ENCODE measurements at places on chromosomes 5 and 9.

DNA sequence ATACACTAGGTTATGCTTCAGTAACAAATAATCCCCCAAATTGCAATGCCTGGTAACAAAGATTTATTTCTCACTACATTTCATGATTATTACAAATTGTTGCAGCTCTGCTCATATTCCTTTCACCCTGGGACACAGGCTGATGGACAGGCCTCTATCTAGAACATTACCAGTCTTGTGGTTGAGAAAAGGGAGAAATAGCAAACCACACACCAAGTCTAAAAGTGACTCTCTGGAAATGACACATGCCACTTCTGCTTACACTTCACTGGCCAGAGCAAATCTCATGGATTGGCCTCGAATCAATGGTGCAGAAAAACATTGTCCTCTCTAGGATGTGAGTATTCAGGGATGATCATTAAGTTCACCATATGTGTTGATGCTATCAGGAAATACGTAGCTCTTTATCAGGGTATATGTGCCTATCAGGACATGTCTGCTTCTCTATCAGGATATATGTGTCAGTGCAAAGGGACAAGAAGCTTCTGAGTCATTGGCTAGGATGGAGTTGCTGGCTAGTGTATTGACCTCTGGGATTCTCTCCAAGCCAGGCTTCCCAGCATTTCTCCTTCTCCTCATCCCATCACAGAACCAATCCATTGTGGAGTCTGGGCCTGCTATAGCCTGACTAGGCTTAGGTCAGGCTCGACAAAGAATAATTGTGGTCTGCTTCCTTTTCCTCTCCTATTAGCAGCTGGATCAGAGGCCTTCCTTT is 91.1 kb upstream of the CEP78 start:
- DNase-seq, result no peak

- DNase-seq, result no peak
These were observed 283.7 kb upstream of the NR4A3 start for GRCh38 chr9:99537996-99538395.

- no peak for DNase-seq
These were observed 9.9 kb upstream of the HMCN2 start for GRCh38 chr9:130255631-130256134.

- no peak for DNase-seq
These were observed 15.6 kb upstream of the EGFL7 start for GRCh38 chr9:136646827-136647711.

DNA sequence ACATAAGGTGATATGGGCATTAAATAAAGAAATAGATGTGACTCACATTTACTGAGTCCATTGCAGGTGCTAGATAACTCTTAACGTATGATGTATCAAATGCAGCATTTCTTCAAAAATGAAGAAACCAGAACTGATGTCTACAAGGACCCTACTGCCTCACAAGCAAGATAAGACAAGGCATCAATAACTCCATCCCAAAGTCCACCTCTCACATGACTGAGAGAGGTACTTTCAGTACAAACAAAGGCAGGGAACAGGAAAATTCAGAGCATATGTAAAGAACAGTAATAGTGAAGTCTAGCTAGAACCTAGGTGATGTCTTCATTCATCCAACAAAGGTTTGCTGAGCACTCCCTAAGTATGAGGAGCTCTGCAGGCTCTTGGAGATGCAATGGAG is 54.7 kb downstream of the KLHL3 start:
- no peak for DNase-seq

GRCh38 chr5:90022002-90022710 is 387.4 kb downstream of the CETN3 start:
- DNase-seq, result no peak

DNA sequence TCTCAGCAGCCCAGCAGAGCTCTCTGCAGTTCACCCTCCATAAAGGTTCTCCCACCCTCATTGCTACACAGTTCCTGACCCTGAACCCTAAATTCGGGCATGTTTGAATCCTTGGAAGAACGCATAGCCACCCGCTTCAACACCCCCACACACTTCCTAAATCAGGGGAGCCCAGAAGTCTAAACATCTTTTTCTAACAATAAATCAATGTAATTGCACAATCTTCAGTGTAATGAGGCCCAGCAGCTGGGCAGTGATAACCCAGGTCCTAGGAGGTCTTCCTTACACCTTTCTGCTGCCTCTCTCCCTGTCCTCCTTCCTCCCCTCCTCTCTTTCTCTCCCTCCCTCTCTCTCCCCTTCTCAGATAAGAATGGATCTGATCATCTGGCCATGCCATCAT is 88.0 kb downstream of the IRX2 start:
- DNase-seq, result no peak

DNA sequence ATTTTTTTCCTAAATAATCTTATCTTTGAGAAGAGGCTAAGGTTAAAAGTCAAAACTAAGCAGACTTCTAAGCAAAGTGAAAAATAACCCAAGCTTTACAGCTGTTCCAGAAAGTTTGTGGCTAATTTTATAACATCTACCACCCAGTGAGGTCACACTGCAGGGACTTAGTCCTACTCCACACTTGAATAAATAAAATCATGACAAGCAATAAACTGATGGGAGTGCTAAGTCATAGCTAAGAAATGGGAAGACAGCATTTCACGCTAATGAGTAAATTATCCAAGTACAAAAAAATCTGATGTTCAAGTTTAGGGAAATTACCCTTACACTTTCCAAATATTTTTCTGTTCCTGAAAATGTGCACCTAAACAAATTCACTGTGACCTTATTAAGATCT is 47.7 kb downstream of the ZNF608 start:
- no peak for DNase-seq

DNA sequence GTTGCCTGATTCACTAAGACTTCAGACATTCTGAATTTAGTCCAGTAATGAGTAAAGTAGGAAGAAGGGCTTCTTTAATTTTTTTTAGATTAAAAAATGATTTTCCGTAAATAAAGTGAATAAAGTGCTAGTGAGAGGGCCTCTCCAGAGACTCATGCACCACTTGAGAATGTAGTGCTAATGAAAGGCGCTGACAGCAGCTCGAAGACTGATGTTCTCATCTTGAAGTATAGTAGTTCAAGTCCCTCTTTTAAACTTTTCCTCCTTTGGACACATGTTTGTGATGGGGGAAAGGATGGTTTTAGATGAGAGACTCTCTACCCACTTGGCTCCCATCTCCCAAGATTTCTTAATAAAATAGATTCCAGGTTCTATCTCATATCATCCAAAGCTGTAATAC is 48.5 kb downstream of the G3BP1 start:
- no peak for DNase-seq

- DNase-seq, result no peak
These were observed 27.1 kb downstream of the GRAMD2B start for GRCh38 chr5:126450346-126450745.

GRCh38 chr9:77152289-77152688 is 25.0 kb upstream of the VPS13A start:
- no peak for DNase-seq

GRCh38 chr5:125668884-125669283 is 754.3 kb upstream of the GRAMD2B start:
- DNase-seq, result no peak

GRCh38 chr5:43638546-43638945 is 35.6 kb downstream of the NNT start:
- DNase-seq, result no peak

DNA sequence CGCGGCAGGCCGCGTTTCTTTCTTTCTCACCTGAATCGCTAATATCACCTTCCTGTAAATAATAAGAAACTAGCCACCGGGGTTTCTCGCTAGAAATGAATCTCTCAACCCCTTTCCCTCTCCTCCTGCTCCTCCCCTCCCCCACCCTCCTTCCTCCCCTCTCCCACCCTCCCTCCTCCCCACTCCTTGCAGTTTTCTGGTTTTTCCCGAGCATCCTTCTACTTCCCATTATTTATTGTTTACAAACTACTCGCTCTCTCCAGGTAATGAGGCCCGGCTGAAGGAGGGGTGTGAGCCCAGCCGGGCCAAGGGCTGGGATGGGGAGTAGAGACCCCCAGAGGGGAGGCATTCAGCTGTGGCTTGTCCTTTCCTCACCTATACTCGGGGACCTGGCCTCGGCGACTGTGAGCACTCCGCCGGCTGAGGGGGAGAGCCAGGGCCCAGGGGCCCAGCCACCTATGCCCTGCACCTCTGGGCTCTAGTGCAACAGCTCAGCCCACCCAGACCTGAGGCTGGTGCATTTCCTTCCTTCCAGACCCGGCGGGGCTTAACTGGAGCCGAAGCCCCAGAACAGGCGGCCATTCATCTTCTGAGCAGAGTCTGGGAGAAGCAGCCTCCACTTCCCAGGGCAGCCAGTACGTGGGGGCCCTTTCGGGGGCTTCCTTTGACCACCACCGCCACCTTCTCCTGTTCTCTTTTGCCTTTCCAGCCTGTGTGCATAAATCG is 2.1 kb upstream of the IRX4 start:
- DNase-seq, result no peak

GRCh38 chr5:133234273-133234672 is 182.5 kb downstream of the HSPA4 start:
- DNase-seq, result no peak

DNA sequence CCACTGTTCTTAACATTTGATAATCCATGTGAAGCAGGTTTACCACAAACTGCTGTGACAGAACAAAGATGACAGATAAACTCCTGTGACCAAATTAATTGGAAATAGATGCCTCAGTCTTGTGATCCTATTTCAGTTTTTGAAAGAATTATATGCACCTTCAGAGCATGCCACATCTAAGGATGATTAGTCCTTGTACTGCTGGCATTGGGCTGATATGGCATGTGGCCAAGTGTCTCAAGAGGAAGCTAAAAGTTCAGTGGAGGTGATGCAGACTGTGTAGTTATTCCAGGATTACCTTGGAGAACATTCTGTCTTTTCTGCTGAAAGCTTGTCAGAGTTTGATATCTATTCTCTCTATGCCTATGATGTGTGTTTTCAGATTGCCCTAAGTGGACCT is 314.4 kb upstream of the EFNA5 start:
- no peak for DNase-seq

DNA sequence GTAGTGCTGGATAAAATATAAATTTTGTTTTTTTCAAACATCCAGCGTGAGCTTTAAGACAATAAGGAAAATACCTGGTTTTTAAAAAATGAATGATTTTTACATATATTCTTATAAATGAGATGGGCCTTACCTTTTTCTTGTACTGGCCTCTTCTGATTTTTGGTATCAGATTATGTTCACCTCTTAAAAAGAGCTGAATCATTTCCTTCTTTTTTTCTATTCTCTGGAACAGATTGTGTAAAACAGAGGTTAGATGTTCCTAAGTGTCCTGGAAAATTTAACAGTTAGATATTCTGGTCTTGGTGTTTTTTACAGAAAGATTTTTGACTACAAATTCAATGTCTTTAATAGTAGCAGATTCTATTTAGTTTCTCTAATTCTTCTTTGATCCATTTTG is 74.6 kb downstream of the NDUFAF2 start:
- DNase-seq, result no peak

DNA sequence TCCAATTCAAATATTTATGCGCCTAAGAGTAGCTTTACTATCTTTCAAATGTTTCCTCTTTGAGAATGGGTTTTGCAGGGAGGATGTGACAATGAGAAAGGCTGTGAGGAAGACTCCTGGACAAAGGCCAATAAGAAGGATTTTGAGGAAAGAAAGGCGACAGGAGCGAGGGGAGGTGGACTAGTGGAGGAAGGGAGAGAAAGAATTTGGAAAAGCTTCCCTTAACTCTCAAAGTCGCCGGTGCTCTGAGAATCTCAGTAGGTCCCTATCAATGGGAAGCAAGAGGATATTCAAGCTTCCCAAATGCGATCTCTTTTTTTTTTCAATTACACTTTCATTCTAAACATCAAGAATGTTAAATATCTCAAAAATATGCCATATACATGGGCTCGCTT is 2.8 kb upstream of the CDC20B start:
- DNase-seq, result no peak

GRCh38 chr5:160376416-160376815 is 6.0 kb upstream of the C1QTNF2 start:
- no peak for DNase-seq

GRCh38 chr5:8062521-8062920 is 193.6 kb downstream of the MTRR start:
- no peak for DNase-seq

GRCh38 chr5:134131578-134132350 is 17.3 kb downstream of the TCF7 start:
- no peak for DNase-seq

GRCh38 chr9:15433661-15434060 is 11.0 kb downstream of the SNAPC3 start:
- DNase-seq, result no peak

- DNase-seq, result no peak
These were observed 23.6 kb downstream of the COL27A1 start for GRCh38 chr9:114178756-114179450.

DNA sequence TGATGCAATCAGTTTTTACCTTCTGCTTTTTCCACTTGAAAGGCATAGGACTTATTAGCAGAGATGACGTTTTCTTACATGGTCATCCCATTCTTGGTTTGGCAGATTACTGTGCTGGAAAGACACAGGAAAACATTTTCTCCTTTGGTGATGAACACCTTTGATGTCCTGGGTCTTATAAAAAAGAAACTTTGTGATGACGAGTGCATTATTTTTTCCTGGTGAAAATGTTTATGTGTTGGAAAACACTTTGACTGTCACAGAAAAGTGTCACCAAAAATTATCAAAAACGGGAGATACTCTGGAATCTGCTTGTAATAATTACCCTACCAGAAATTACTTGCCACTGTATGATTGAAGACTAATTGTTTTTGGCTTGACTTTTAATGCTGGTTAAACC is 2020.9 kb downstream of the MAT2B start:
- no peak for DNase-seq

DNA sequence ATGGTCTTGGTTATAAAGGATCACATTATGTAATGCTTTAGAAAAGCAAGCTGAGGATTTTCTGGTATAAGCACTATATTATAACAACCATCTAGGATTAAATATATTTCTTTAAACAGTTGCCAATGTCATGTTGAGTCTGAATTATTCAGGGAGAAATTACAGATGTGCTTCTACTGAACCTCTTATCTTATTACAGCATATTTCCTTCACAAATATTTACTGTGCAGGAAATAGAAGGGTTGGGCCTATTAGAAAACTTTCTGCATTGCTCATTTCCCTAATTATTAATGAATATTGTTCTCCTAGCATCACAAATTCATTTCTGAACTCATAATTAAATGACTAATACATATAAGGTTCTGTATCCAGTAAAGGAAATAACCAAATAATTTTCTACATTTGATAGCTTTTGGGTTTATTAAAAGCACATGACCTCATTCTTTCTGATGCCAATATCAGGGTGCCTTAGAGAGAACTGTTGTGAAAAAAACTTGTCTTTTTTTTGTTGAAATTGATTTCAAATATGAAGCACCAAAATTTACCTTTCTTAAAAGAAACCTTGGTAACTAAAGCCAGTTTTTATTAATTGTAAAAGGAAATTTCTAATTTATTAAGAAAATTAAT is 476.8 kb upstream of the PTGER4 start:
- DNase-seq, result no peak

Data from GM12892 (cell line).